DMS53 (cell line): ENCODE measurements at places on chromosomes 4 and X.
A peak's percentile ranks its signal among the peaks of the same experiment; 100 is the strongest.

DNA sequence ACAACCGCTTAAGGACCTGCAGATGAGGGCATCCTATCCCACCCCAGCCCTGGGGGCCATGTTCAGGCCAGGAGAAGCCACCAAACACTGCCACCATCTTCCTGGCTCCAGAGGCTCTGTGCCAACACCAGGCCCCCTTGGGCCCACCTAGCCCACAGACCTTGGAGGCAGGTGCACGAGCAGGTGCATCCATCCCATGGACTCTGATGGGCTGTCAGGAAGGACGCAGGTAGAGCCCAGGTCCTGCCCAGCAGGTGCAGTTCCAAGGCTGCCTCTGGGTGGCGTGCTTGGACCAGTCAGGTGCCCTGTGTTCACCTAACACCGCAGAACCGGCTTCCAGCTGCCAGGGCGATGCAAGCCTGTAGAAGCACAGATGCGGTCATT, 22.8 kb upstream of the PDE6B start:
- peak; percentile 98 for DNase-seq

DNA sequence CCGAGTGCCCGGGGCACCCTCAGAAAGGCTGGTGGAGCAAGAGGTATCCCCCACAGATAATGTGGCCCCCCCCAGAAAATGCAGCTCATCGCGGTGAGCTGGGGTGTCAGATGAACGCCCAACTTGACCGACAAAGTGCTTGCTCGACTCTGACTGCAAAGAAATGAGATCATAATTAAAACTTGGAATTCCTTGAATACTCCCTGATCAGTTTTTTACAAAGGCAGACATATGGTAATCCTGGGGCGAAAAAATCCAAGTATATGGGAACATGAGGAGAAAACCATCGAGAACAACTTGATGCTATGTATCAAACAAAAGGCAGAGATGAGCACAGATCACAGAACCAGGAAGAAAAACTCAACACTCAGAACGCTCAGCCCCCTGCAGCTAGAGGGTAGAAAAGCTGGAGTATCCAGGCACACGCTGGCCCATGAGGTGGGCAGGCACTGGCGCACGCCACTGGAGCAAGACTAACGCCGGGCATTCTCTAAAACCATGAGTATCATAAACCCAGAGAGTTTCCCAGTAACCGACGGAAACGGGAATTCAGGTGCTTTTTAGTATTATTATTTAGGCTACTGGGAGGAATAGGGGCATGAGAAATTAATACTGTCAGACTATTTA, 127.3 kb downstream of the AFAP1 start:
- DNase-seq: no peak

- no peak for DNase-seq
These were observed 121.9 kb downstream of the KIT start for GRCh38 chr4:54779476-54780148.

DNA sequence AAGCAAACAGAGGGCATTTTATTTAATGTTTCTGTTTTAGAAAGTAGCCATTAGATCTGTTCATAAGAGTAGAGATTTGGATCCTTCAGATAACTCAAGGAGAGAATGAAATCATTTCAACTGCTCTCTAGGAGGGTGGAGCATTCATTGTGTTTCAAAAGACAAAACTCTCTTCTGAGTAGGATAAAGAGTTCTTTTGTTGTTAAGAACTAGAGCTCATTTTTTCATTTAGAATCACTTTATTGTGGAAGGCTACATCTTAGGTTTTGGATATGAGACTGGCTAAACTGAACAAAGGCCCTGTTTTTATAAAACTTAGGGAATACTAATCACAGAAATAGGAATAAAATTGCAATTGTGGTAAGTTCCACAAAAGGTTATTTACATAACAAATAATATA, 193.9 kb upstream of the PCDH10 start:
- no peak for DNase-seq

DNA sequence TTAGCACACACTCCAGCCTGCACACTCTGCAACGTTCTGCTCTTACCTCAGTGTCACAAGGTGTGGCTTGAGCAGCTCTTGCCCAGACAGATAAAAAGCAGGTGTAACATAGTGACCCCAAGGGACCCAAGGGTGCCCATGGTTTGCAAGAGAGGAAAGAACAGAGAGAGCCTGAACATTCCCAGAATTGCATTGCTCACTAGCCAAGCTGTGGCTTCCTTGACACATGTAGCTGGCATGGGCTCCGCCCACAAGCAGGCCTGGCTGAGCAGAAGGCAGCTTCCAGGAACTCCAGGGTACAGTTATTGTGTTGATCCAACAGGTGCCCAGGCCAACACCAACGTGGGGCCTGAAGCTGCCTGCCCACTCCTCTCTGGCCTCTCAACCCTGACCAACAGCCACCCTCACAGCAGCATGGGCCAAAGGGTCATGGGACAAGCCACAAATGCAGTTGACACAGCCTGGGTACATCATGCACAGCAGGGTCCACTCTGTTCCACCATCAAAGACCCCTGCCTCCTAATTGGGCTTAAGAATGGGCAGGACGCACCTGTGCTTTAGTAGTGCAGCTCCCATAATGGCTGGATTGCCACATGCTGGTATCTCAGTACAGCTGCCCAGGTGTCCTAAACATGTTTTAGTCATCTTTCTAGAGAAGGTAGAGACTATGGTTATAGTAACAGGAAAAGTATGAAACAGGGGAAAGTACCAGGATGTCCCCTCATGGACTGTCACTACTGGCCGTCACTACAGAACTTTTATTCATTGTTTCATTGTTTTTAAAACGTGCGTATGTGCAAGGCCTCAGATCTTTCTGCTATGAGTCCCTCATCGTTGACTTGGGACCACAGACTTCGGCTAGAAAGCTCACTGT, 73.7 kb upstream of the ACSL1 start:
- no peak for DNase-seq

GRCh38 chr4:110198049-110198434, 373 bp downstream of the ELOVL6 start:
- DNase-seq: peak; percentile 65

- peak; percentile 97 for DNase-seq
These were observed 61.0 kb downstream of the CHRNA9 start for GRCh38 chr4:40395908-40396793.
